ENCODE measurements at places on chromosomes 11 and 22.

DNA sequence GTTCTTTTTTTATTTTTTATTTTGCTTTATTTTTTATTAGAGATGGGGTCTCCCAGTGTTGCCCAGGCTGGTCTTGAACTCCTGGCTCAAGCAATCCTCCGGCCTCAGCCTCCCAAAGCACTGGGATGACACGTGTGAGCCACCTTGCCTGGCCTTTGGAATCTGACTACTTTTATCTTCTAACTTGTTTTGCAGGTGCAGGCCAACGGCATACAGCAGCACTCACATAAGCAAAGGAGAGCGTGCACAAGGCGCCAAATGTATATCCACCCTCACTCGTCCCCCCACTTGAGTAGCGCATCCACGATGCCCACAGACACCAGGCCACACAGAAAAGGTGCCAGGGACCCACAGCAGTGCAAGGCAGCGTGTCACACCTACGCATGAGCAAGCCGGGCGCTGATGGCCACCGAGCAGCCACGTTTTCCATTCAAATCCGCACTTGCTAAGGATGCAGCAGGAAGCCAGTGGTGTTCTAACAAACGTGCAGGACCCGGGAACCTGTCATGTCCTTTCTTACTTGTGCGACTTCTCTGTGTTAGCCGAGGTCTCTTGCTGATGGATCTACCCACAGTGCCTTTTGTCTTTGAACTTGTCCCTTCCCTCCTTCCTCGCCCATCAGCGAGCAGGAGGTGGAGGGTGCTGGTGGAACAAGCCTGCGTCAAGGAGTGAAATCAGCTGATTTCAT lies 5.9 kb downstream of the ASCL2 start:
- no peak for DNase-seq

GRCh38 chr11:36488096-36488495 lies 22.0 kb downstream of the TRAF6 start:
- DNase-seq = peak; percentile 23

DNA sequence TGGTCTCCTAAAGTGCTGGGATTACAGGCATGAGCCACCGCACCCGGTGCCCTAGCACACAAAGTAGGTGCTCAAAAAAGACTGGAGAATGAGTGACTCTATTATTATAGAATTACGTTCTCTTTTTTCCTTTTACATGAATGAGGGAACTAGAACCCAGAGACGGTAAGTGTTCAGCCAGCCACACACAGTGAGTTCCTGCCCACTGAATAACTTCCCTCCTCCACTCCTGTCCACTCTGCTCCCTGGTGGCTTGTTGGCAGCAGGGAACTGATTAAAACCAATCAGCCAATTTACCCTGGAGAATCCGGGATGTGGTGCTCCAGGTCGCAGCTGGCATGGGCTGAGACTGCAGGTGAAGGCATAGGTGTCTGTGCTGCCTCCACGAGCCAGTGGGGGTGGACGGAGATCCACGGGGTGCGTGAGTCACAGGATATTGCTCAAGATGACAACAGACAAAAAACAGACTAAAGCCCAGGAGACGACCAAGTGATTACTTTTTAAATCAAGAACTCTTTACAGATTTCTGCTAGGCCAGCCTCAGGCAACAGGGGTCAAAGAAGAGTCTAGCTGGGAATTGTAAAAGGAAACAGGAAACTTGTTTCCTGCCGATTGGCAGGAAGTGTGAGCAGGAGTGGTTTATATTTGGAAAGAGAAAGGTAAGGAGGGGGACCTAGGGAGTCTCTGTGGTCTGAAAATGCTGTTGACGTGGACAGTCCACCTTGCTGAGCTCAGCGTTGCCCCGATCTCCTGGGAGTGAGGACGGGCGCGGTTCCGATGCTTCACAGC lies 95.2 kb upstream of the TP53I11 start:
- peak; percentile 75 for DNase-seq

GRCh38 chr11:94089341-94089740 lies 39.3 kb upstream of the PANX1 start:
- DNase-seq = no peak

GRCh38 chr11:67022341-67022933 lies 497 bp upstream of the SYT12 start:
- DNase-seq = peak; percentile 44

GRCh38 chr11:132242632-132243031 lies 872.2 kb downstream of the NTM start:
- no peak for DNase-seq

DNA sequence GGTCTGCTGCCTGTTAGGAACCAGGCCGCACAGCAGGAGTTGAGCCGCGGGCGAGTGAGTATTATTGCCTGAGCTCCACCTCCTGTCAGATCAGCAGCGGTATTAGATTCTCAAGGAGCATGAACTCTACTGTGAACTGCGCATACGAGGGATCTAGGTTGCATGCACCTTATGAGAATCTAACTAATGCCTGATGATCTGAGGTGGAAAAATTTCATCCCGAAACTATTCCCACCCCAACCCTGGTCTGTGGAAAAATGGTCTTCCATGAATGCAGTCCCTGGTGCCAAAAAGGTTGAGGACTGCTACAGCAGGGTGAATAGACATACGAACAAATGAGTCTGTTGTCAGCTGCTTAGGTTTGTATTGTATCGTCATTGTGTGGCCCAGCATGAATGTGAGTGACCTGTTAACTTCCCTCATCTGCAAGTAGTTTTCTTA lies 29.8 kb downstream of the RNF141 start:
- no peak for DNase-seq

DNA sequence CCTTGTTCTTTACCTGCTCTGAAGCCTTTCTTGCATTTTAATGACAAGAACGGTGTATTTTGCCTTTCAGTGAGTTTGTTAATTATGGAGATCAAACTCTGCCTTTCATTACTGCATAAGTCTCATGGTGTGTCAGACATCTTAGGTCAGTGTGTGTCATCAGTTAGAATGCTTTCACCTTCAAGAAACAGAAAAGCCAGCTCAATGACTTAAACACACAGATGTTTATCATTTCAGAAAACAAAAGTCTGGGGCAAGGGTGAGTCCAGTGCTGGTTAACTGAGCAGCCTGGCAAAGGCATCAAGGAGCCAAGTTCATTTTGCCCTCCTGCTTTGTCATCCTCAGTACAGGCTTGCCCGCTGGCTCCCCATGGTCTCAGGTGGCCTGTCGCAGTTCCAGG lies 54.5 kb downstream of the PACS1 start:
- no peak for DNase-seq

- DNase-seq = peak; percentile 80
These were observed 60.9 kb upstream of the EED start for GRCh38 chr11:86183694-86184093.

GRCh38 chr22:49956418-49956770 lies 4.2 kb upstream of the PIM3 start:
- DNase-seq = no peak

GRCh38 chr11:45704635-45705034 lies 39.2 kb upstream of the CHST1 start:
- DNase-seq = no peak

GRCh38 chr11:46342239-46342638 lies 5.0 kb upstream of the DGKZ start:
- DNase-seq = peak; percentile 48

DNA sequence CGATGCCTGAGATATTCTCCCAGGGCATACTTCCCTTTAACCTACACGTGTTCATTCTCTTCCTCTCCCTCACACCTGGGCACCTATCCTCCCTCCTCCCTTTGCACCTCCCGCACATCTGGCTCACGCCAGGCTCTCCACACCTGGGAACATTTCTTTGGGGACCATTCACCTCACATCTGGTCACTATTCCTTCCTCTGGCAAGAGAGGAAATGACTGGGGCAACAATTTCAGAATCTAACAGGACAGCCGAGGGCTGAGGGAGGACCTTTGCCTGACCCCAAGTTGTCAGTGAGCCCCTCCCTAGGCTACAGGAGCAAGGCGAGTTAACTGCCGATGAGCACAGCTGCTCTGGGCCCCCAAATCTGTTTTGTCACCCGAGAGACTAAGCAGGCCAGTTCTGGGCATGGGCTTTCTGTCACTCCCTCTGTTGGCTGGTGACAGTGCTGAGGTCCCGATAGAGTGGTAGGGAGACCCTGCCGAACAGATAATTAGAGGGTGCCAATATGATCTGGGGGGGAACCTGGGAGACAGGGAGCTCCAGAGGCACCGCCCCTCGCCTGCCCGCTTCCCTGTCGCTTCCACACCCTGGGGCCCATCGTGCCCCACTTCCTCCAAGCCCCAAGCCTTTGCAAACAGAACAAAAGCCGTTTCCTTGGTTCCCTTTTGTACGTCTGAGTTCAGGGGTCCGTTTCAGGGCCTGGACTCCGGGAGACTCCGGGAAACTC lies 45.6 kb downstream of the EIF3F start:
- DNase-seq = no peak

- DNase-seq = peak; percentile 12
These were observed 398 bp upstream of the FAM89B start for GRCh38 chr11:65571940-65572339.

- DNase-seq = no peak
These were observed 80.3 kb downstream of the ME3 start for GRCh38 chr11:86592047-86592591.

DNA sequence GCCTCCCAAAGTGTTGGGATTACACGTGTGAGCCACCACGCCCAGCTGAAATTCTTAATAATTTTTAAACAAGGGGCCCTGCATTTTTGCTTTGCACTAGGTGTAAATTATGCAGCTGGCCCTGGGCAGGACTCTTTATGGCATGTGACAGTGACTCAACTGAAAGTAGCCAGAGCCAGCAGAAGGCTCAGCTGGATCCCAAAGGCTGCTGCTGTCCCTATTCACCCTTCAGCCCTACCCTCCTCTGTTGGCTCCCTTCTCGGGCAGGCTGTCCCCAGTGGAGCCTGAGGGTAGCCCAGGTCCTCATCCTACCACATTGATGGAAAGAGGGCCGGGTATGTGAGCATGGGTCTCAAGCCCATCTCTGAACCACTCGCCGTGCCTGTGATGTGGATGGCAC lies 45.6 kb downstream of the CD82 start:
- DNase-seq = peak; percentile 33

DNA sequence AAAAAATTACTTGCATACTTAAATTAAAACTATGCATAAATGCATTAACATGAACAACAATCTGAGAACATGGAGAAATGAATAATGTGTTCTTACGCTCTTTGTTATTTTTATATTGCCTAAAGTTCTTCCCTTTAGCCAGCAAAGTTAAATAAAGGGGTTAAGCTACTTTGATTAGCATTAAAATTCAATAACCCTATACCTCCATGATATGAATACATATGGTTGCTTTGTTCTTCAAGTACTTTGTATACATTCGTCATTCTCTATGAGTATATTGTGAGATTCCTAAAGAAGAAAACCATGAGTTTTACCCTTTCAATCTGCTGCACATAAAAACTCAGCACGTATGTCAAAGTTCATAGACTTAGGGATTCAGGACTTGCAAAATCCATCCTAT lies 578.3 kb downstream of the DLG2 start:
- DNase-seq = no peak

- DNase-seq = no peak
These were observed 66.4 kb upstream of the PICALM start for GRCh38 chr11:86135319-86135714.

DNA sequence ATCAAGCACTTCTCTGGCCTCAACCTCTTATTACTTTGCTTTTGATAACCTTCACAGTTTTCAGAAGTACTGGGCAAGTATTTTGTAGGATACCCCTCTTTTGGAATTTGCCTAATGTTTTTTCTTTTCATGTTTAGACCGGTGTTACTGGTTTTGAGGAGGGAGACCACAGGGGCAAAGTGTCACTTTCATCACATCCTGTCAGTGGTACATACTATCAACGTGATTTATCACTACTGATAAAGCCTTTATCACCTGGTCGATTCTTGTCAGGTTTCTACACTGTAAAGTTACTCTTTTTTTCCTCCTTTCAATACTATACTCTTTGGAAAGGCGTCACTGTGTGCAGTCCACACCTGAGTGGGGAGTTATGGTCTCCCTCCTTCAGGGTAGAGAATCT lies 26.7 kb downstream of the QSER1 start:
- DNase-seq = no peak

- no peak for DNase-seq
These were observed 300.6 kb downstream of the TBC1D22A start for GRCh38 chr22:47063071-47063509.

- peak; percentile 4 for DNase-seq
These were observed 301.3 kb downstream of the DDX10 start for GRCh38 chr11:108966206-108966605.

DNA sequence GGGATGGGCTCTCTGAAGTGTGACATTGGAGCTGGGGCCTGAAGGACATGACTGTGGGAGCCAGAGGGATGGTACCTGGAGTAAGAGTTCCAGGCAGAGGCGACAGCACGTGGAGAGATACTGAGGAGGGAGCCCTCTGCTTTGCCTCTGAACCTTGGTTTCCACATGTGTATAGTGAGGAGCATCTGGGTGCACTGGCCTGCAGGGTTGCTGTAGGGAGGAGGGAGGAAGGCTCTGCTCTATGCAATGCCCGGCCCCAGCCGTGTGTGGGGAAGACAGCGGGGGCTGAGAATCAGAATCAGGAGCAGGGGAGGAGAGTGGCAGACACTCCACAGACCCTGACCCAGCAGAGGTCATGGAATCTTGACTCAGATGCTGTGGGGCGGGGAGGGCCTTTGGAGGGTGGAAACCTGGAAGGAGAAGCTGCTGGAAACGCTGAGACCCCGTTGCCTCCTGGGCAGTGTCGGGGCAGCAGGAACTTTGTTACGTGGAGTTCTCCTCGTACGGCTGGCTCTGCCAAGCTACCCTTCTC lies 4.0 kb downstream of the SCYL1 start:
- DNase-seq = no peak

DNA sequence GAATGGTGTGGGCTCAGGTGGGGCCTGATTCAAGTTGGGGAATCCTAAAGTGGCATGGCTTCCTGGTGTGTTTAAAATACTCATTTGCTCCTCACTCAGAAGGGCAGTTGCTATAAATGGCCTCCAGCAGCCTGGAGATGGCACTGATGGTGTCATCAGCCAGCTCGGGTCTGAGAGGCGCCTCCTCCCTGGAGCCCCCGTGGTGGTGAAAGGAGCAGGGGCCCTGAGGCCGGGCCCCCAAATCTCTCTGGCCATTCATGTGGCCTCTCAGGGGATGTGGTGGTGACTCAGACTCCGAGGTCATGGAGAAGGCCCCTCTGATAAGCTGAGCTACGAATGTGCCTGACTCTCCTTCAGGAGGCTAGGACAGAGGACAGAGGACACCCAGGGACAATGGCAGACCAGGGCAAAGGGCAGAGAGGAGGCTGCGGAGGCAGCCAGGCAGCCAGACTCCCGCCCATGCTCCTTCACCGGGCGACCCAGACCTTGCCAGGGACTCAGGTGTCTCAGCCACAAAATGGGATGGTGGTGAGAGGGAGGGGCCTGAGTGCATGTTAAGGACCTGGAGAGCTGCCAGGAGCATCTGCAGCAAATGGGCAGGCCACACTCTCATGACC lies 129.2 kb downstream of the CTTN start:
- DNase-seq = no peak

All from inflammatory macrophage treated with lipopolysaccharide for 4 hours (primary cell).